ENCODE measurements at places on chromosomes 3 and 15.
A peak's percentile ranks its signal among the peaks of the same experiment; 100 is the strongest.

DNA sequence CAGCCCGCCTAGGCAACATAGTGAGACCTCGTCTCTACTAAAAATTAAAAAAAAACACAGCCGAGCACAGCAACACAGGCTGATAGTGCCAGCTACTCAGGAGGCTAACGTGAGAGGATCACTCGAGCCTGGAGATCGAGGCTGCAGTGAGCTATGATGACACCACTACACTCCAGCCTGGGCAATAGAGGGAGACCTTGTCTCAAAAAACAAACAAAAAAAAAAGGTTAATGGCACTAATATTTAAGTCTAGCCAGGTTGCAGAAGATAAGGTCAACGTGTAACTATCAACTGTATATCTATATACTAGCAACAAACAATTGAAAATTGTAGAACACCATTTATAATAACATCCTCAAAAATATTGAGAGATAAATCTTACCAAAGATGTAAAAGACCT lies 75.1 kb downstream of the MYO9A start:
- DNase-seq = no peak

DNA sequence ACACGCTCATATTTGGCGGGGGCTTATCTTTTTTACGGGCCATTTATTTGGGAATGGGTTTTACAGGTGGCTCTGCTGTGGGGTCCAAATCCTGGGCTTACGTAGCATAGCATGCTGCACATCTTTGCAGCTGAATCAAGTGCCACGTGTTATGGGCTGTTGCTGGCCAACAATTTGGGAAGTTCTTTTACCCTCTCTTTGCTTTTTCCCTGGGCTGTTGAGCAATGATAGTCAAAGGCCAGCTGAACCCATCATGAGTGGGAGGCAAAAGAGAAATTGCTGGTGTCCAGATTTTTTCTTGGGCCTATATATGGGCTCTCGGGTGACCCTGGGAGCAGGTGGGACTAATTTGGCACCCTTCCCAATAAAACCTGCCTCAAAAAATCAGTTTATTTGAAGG lies 209.3 kb upstream of the SATB1 start:
- DNase-seq = no peak

DNA sequence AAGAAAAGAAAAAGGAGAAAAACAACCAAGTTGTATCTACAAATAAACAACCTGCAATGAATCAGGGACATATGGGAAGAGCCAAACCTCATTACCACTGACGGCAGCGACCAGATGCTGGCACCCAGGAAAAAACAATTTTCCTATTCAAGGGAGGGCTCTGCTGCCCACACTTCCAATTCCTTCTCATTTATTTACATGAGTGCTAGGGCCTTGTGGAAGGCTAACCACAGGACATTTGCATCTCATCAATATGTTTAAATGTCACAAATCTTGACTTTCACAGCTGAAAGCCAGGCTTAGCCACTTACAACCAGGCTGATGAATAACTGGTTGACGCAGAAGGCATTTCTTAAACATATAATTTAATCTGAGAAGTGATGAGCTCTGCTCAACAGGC lies 36.0 kb downstream of the RFTN1 start:
- DNase-seq = no peak

- DNase-seq = no peak
Measured at GRCh38 chr3:194494951-194495374, 8.2 kb upstream of the ATP13A3 start.

DNA sequence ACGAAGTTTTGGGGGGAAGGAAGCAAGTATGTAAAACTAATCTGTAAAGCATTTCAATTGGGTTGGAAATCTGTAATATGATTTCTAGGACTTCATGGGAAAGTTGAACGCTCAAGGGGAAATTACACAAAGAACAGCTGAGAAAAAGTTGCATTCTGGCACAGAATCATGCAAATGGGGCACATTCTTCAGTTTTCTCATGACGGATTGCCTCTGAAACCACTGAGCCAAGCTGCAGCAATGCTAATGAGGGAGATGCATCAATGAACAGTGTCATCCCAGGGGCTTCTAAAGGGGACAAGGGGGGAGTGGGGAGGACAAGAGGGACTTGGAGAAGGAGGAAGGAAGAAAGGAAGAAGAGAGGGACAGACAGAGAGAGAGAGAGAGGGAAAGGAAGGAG lies 291.4 kb upstream of the ATP11B start:
- DNase-seq = no peak

DNA sequence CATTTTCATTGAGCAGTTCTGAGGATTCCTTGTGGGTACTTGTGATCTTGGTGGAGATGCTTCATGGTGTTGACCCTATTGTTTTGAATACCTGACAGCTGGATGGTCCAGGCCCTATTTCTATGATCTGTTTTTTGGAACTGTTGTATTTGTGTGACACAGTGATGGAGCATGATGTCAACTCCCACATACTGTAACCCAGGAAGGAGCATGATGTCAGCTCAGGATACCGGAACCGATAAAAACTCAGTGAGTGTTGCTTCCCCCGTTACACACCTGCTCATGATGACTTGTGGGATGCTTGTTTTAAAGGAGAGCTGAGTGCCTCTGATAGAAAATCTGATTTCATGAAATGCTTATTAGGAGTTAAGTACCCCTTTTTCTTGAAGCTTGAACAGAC lies 45.1 kb downstream of the ZBTB38 start:
- DNase-seq = no peak

DNA sequence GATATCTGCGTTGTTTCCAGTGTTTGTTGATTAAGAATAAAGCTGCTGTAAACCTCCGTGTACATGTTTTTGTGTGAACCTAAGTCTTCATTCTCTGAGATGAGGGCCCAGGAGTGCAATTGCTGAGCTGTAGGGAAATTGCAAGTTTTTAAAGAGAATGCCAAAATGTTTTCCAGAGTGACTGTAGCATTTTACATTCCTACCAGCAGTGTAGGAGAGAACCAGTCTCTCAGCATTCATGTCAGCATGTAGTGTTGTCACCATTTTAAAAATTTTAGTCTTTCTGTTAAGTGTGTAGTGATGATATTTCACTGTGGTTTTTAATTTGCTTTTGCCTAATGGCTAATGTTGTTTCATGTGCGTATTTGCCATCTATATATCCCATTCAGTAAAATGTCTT lies 3.4 kb upstream of the MGLL start:
- DNase-seq = no peak

- DNase-seq = no peak
Measured at GRCh38 chr15:59322056-59322759, 50.5 kb downstream of the MYO1E start.

DNA sequence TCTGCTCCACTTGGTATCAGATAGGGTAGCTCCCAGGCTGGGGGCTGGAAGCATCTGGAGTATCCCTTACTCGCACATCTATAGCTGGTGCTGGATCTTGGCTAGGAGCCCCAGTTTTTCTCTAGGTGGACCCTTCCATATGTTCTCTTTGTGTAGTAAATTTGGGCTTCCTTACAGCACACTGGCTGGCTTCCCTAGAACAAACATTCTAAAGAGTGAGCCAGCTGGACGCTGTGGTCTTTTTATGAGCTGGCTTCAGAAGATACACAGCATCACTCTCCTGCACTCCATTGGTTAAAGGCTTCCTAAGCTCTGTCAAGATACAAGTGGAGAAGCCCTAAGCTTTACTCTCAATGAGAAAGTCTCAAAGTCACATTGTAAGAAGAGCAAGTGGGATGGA lies 322.1 kb downstream of the WDR72 start:
- no peak for DNase-seq

- DNase-seq = no peak
Measured at GRCh38 chr15:70132571-70132970, 34.9 kb upstream of the TLE3 start.

DNA sequence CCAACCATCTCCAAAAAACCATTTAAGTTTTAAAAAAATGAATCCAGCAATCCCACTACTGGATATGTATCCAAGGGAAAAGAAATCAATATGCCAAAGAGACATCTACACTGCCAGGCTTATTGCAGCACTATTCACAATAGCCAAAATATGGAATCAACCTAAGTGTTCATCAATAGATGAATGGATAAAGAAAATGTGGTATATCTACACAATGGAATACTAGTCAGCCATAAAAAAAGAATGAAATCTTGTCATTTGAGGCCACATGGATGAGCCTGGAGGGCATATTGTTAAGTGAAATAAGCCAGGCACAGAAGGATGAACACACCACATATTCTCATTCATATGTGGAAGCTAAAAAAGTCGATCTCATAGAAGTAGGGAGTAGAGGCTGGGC lies 136.1 kb downstream of the FILIP1L start:
- no peak for DNase-seq

DNA sequence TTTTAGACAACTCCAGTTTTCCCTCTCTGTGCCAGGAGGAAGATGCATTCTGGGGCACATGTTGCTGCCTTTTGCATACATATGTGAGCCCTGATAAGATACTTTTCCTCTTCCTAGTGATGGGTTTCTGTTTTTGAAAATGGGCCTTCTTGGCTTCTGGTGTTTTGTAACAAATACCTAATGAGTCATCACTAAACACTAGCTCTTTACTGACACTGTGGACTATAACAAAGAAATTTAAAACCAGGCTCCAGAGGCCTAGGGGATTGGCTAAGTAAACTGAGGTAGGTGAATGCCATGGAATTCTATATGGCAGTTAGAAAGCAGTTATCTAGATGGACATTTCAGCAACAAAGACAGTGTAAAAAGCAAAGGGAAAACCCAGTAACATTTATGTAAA lies 93.4 kb upstream of the NR2E3 start:
- no peak for DNase-seq

- no peak for DNase-seq
Measured at GRCh38 chr15:78315686-78316282, 16.4 kb upstream of the SKIC8 start.

DNA sequence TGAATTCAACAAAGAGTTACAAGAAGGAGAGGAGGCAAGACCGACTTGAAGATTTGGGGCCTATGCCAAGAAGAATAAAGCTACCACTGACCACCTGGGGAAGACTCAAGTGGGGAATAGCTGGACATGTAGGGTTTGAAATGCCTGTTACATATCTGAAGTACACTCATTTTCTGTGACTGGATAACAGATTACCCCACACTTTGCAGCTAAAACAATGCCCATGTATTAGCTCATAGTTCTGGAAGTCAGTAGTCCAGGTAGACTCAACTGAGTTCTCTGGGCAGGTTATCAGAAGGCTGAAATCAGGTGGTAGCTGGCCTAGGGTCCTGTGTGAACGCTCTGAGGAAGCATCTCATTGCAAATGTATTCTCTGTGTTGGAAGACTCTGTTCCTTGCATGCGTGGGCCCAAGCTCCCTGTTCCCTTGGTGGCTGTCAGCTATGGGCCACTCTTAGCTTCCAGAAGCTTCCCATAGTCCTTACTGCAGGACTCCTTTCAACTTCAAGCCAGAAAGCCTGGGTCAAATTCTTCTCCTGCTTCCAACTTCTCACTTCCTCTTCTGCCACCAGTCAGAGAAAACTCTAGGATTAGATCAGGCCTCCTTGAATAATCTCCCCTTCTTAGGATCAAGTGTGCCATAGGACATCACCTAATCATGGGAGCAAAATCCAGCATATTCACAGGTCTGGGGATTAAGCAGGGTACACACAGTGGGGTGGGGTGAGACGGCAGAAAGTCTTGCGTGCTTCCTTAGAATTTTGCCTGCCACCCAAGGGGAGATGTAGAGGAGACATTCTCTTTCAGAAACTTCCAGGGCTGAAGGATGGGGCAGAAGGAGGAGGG lies 187.8 kb downstream of the SHQ1 start:
- DNase-seq = no peak

DNA sequence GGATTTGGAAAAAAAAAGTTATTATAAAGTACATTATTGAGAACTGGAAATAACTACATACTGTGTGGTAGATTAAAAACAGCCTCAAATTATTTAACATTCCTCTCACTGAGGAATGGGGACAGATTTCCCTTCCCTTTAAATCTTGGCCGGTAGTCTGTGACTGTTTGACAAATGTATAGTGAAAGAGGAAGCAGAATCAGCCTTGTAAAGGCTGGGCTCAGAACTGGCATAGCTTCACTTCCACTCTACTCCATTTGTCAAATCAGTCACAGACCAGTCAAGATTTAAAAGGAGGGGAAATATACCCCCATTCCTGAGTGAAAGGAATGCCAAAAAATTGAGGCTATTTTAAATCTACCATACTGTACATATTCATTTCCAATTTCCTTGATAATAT lies 18.2 kb upstream of the B4GALT4 start:
- no peak for DNase-seq

DNA sequence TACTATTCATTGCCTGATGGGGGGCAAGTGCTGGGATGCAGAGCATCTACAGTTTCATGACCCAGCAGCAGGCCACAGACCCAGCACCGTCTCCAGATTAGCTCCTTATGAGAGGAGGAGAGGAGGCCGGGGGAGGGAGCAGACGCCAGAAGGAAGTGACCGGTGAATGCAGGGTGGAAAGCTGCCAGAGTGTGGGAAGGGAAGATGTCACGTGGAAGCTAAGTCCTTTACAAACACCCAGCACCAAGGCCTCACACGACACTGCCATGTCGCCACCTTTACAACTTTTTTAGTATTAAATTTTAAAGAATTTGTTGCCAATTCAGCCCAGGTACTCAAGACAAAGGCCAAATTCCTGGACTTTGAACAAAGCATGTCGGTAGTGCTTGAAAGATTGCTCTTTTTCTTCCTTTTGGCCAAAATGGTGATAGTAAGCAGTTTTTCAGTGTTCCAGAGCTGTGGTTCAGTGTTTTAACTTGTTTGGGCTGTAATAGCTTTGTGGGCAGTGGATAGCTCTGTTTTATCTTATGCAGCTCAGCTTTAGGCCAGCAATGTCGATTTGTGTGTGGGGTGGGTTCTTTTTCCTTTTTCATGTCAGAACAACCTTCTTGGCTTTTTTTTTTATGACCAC lies 58.2 kb downstream of the ZBTB38 start:
- DNase-seq = no peak

- no peak for DNase-seq
Measured at GRCh38 chr15:72338617-72339321, 18.8 kb upstream of the CELF6 start.

GRCh38 chr3:48716508-48716981 lies 476 bp downstream of the IP6K2 start:
- DNase-seq = peak; percentile 16

- DNase-seq = no peak
Measured at GRCh38 chr3:127206154-127206553, 13.2 kb downstream of the PRR23E start.

DNA sequence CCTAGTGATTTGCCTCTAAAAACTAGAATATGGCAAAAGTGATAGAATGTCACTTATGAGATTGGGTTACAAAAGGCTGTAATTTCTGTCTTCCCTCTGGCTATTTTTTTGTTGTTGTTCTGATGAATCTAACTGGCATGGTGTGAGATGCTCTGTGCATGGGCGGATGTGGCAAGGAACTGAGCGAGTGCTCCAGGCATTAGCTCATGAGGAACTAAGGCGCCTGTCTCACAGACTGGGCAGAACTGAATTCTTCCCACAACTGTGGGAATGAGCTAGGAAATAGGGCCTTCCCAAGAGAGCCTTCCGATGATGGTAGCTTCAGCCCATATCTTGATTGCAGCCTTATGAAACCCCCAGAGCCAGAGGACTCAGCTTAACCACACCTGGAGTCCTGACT lies 222.5 kb downstream of the NR2F2 start:
- DNase-seq = no peak

GRCh38 chr3:87996882-87997281 lies 61.9 kb downstream of the CGGBP1 start:
- no peak for DNase-seq

DNA sequence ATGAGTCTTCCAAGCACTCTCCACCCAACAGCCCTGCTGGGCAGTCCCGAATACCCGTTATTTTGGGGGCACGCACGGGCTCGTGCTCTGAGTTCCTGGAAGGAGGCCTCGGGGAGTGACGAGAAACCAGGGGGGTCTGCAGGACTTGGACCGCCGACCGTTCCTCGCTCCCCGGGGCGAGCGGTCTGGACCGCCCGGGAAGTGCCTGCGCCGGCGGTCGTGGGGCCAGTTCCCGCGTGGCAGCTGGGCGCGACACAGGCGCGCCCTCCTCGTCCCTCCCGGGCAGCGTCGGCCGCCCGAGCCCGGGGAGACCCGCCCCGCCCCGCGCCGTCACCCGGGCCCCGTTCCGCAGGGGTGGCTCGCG lies 387 bp downstream of the GNB4 start:
- DNase-seq = no peak
